ENCODE measurements at places on chromosomes 4 and X.

DNA sequence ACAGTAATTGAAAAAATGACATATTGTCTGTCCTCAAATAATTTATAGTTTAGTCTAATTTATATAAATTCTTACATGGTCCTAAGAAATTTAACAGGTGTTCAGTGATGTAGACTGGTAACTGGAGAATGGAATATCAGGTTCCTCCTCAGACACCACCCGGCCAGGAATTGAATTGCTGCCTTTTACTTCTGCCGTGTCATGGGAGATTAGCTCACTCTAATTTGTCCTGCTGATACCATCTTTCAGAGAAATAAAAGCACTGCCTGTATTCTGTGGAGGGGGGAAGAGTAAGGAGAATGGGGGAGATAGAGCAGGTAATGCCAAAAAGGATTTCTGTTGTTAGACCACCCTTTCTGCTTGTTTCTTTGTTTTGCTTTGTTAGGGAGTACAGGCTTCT, 125.2 kb upstream of the KLHL4 start:
- DNase-seq: no peak

DNA sequence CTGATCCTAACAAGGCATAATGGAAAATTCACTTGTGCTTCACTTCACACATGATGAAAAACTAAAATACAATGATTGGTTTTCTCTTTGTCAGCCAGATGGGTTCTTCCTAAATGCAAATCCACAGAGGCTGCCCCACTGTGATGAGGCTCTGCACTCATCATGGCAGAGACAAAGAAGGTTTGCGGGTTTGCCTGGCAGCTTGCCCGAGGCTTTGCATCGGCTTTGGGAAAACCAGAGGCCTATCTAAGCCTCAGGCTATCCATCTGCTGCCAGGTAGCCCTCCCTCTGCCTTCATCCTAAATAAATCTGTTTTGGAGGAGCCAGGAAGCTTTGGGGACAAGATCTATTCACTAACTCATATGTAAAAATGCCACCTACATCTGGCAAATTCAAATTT, 244.2 kb downstream of the PACRGL start:
- DNase-seq: no peak

GRCh38 chr4:184721254-184721653, 12.6 kb downstream of the CENPU start:
- DNase-seq: no peak

GRCh38 chrX:30060718-30061117, 154.6 kb upstream of the MAGEB2 start:
- no peak for DNase-seq

GRCh38 chr4:38757945-38758600, 24.7 kb downstream of the TLR10 start:
- DNase-seq: no peak

DNA sequence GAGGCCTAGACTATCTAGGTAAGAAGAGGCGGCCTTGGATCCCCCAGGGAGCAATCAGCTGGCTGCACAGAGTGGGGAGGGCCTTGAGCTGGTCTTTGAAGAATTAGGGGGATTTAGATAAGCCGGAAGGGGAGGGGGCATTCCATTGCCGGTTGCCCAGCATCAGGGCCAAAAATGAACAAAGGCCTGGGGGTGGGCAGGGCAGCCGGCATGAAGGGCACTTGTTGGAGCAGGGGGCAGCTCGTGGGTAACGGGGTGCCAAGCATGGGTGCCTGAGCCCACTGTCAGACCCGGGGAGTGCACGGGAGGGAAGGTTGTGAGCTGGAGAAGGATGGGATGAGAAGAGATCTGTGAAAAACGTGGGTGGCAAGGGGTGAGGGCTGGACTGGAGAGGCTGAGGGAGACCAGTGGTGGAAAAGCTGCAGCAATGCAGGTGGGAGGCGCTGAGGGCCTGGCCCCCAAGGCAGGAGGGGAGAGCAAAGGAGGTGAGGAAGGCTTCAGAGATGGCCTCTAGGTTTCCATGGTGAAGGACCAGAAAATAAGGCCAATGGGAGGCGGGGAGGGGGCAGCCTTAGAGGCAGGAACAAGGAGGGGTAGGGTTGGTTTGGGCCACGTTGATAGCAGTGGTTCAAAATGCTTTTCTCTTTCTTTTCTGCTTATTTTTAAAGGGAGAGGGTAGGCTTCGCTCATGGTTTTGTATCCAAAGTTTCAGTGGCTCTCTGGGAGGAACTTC, 8.6 kb downstream of the KLF3 start:
- no peak for DNase-seq

- DNase-seq: no peak
These were observed 2.3 kb downstream of the PF4 start for GRCh38 chr4:73979407-73979957.

- DNase-seq: no peak
These were observed 16.4 kb downstream of the TMEM154 start for GRCh38 chr4:152663203-152664066.

DNA sequence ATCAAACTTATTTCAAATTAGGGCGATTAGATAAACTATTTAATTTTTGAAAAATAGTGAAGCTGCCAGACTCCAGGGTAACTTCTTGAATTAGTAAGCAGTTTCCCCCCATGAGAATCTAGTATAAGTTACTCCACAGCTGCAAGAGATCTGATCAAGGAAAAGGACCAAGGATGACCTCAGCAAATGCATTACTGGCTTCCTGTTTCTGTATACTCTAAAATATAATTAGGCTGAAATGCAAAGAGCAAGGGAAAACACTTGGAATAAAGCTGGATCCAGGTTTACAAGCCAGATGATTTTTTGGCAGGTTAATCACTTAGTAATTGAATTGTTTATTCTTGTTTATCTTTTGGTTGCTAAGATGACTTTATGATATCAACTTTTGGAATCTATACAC, 13.4 kb upstream of the P2RY10 start:
- DNase-seq: no peak

GRCh38 chr4:140326395-140326993, 47.0 kb upstream of the SCOC start:
- DNase-seq: no peak

DNA sequence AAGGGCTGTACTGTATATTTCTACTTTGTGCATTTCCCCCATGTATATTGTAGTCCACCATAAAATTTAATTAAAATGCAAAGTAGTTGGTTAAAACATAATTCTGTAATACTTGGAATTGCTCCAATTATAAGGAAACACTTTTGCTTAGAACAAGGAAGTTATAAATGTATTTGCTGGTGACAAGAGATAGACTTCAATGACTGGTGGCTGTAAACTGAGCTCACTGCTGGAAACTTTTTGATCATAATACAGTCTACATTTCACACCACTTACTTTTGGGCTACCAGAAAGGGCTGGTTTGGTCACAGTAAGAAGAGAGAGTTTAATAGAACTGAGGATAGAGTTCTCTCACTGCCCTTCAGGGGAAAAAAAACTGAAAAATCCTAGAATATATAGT, 32.7 kb downstream of the DCAF8L2 start:
- no peak for DNase-seq

DNA sequence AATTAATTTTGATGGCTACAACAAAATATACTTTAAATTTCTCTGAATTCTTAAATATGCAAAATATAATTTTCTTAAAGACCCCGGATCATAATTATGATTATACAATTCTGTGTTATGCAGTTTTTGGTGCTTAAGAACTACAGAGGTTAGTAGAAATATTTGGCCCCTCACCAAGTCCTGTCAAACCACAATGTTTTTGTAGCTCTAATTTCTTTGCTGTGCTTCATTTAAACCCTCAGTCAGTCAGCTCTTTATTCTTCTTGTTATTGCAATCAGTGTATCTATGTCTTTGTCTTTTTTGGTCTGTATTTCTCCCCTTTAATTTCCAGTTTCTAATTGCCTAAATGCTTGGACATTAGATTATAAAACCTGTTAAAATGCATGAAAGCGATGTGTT, 186.1 kb downstream of the CAMK2D start:
- DNase-seq: no peak

GRCh38 chr4:55435141-55435841, 39.5 kb downstream of the TMEM165 start:
- DNase-seq: no peak

- no peak for DNase-seq
These were observed 2.0 kb downstream of the GJB1 start for GRCh38 chrX:71225009-71225408.

Data from stimulated activated CD4-positive, alpha-beta T cell treated with anti-CD3 and anti-CD28 coated beads, Interleukin-12 subunit alpha, Interleukin-12 subunit beta, amount 100 ng/mL, for 24 hours (primary cell).